Stimulated activated CD8-positive, alpha-beta memory T cell treated with anti-CD3 and anti-CD28 coated beads, Interleukin-15, amount 100 ng/mL, for 4 hours (primary cell): ENCODE measurements at places on chromosomes 11 and 22.

DNA sequence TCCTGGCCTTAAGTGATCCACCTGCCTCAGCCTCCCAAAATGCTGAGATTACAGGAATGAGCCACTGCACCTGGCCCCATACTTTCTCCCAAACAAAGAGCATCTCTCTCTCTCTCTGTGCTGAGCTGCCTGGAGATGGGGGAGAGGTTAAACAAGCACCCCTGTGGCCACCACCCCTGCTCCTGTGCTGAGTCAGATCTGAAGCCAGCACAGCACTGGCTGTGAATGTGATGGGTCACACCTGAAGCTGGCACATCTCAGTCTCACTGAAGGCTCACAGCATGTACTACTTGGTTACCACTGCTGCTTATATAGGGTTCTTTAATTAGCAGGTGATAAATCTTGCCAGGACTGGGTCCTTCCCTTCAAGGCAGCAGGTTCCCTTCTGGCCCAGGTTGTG is 10.8 kb upstream of the WEE1 start:
- DNase-seq: no peak

GRCh38 chr22:42277988-42278776 is 7.7 kb upstream of the TCF20 start:
- no peak for DNase-seq

GRCh38 chr22:43901976-43902643 is 10.3 kb upstream of the PNPLA5 start:
- DNase-seq: no peak

- no peak for DNase-seq
Observed at GRCh38 chr11:21350613-21351012, 681.2 kb downstream of the NELL1 start.

DNA sequence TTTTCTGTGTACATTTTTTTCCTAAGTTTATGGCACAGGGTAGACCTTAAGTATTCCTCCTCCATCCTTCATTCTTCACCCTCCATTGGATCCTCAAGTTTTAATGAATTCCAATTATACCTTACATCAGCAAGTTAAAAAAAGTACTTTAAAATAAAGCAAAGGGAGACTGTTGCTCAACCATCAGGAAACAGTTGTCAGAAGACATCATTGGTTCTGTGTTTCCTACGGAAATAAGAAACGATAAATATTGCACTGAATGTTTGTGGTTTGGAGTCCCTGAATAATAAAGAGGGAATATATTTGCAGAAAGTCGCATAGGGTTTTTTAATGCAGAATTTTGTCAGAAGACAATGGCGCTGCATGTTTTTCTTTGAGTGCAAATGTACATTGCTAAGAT is 28.1 kb upstream of the LDHA start:
- DNase-seq: no peak

DNA sequence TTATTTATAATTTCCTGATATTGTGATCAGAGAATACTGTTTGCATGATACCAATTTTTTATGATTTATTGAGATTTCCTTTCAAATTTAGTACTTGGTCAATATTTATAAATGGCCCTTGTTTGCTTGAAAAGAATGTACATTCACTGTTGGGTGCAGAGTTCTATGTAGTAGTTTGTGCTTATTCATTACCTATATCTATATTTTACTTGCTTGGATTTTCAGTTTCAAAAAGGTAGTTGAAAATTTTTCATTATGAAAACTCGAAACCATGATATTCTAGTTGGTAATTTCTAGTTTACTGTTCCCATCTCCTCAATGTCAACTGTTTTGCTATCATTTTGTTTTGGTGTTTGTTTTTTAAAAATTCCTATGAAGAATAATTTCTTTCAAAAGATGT is 155.7 kb downstream of the AASDHPPT start:
- no peak for DNase-seq

DNA sequence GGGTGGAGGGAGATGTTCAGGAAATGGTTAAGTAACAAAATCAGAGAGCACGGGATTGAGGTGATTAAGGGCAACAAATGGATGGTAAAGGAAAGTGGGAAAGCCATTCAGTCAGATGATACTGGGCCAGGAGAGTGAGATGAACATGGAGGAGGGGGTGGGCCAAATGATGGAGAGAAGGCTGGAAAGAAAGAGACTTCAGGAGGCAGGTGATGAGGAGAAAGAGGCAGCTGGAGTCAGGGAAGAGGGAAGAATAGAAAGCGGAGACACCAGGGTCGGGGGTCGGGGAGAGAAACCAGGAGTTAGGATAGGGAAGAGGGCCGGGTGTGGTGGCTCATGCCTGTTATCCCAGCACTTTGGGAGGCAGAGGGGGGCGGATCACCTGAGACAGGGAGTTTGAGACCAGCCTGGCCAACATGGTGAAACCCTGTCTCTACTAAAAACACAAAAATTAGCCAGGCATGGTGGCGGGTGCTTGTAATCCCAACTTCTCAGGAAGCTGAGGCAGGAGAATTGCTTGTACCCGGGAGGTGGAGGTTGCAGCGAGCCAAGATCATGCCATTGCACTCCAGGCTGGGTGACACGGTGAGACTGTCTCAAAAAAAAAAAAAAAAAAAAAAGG is 4.7 kb upstream of the KDM2A start:
- no peak for DNase-seq

DNA sequence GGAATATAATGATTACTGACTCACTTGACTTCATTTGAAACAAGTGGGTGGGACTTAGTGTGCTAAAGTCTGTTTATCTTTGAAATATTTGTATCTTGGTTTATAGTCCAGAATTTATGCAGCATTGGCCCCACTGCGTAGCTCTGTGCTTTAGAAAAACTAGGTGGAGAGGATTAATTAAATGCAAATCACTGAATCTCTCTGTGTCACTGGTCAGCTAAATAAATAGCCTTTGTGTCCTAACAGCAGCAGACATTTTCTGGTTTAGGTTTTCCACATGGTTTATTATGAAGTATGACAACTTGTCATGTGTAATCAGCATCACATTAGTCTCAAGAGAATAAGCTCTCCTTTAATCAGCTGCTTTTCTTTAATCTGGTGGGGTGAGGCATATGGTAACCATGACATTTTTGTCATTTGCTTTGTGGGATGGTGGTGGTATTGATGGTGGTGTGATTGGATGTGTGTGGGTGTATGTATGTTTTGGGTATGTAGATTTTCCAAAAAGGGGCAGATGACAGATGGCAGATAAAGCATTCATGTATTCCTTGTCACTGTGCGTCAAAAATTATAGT is 33.9 kb downstream of the BCL2L13 start:
- peak; percentile 2 for DNase-seq

DNA sequence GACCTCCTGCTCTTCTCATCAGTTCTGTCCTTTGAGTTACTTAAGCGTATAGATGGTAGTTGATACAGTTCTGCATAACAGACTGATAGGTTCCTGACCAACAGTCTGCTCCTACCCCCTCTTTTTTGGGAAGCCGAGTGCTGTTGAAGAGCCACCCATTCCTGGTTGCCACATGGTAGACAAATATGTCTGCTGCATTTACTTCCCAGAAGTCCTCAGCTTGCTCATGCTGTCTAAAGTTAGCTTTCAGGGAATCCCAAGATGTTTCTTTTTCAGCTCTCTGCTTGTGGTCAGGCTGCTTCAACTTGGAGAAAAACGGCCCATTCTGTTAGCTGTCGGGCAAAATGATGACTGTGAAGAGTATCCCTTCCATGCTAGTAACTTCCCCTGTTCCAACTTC is 48.7 kb downstream of the C22orf31 start:
- no peak for DNase-seq

- DNase-seq: no peak
Observed at GRCh38 chr11:1231396-1232020, 8.6 kb downstream of the MUC5B start.

DNA sequence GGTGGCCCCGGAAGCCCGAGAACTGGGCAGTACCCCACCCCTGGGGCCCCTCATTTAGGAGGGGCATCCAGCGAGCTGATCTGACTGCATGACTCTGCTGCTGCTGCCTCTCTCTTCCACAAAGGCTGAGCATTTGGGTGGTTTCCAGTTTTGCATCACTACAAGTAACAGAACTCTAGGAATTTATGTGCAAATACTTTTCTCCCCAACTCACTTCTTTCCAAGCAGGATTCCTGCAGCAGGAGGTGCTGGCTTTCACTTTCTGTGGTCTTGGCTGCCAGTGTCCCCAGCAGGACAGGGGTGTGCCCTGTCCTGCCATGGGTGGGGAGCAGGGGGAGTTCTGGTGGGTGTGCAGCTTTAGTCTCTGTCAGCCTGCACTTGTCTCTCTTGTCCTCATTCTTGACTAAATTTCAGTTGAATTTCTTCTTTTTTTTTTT is 21.2 kb downstream of the UPB1 start:
- DNase-seq: no peak

GRCh38 chr11:75338516-75339208 is 12.8 kb downstream of the ARRB1 start:
- no peak for DNase-seq

DNA sequence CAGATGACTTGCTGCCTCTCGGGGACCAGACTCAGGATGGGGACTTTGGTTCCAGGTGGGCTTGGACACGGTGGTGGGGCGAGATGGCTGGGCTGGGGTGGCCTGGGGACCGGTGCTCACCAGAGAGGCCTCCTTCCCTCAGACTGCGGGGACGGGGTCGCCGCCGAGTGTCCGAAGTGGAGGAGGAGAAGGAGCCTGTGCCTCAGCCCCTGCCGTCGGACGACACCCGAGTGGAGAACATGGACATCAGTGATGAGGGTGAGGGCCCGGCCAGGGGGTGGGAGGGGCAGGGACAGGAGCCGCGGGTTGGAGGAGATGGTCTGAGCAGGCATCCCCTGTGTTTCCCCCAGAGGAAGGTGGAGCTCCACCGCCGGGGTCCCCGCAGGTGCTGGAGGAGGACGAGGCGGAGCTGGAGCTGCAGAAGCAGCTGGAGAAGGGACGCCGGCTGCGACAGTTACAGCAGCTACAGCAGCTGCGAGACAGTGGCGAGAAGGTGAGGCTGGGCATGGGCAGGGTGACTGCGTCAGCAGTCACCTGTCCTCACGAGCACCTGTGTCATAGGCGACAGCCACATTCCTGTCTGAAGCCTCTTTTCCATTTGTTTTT is 5.9 kb downstream of the SART1 start:
- no peak for DNase-seq

DNA sequence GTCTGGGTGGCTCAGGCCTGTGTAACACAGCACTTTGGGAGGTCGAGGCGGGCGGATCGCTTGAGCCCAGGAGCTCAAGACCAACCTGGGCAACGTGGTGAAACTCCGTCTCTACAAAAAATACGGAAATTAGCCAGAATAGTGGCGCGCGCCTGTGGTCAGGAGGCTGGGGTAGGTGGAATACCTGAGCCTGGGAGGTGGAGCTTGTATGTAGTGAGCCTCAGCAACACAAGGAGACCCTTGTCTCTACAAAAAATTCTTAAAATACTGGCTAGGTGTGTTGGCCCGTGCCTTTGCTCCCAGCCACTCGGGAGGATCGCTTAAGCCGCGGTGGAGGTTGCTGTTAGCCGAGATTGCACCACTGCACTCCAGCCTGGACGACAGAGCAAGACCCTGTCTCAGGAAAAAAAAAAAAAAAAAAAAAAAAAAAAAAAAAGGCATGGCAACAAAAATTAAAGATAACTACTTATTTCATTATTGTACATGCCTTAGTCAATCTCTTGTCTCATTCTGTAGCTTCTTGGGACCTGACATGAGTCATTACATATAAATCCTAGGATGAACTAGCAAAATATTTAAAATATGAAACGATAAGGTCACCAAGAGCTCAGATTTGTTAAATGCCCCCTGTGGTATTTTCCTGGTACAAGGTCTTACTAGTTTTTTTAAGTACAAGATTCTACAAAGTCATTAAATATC is 1.1 kb downstream of the TAF1D start:
- no peak for DNase-seq

- no peak for DNase-seq
Observed at GRCh38 chr11:112516261-112516660, 255.6 kb upstream of the PLET1 start.

DNA sequence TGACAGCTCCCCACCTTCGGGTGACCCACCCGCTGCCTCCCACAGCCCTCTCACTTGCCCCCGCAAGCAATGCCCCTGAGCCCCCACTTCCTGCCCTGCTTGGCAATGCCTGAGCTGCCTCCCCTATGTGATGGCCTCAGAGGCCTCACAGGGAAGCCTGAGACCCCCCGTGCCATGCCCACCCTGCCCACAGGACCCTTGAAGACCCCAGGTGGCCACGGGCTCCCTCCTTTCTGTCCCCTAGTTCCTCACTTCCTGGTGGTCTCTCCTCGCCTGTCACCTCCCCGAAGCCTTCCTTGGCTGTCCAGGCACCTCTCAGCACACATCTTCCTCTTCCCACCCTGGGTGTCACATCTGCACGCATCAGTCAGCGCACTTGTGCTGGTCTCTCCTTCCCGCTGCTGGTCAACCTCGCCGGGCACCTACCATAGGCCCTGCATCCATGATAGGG is 90.5 kb downstream of the BRD1 start:
- DNase-seq: no peak

DNA sequence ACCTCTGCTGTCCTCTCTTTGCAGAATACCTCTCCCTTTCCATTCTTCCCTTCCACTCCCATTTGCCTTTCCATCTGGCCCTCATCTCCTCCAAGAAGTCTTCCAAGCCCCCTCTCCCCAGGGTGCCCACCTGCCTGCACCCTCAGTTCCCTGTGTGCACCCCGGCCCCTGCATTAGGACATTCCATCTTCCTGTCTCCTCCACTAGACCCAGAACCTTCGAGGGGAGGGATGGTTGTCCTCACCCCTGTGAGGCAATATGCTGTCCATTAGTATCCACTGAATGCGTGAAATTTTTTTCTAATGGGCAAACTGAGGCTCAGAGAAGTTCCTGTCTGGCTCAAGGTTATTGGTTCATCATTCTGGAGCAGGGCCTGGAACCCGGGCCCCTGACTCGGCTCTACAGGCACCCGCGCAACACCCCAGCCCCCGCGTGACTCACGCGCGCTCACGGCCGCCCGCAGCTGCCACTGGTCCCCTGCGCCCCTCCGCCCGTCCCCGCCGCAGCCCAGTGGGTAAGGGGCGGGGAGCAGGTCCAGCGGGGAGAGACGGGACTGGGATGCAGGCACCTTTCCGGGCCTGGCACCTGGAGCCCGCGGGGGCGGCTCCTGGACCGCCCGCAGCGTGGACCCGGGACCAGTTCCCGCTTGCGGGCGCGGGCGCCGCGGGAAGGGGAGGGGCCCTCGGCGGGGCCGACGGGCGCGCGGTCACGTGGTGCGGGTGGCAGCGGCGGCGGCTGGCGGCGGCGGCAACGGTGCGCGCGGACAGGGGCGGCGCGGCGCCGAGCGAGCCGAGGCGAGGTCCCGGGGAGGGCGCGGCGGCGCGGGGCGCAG is 7.0 kb downstream of the SEPTIN3 start:
- no peak for DNase-seq

- DNase-seq: no peak
Observed at GRCh38 chr22:37186228-37186996, 1.6 kb downstream of the C1QTNF6 start.

DNA sequence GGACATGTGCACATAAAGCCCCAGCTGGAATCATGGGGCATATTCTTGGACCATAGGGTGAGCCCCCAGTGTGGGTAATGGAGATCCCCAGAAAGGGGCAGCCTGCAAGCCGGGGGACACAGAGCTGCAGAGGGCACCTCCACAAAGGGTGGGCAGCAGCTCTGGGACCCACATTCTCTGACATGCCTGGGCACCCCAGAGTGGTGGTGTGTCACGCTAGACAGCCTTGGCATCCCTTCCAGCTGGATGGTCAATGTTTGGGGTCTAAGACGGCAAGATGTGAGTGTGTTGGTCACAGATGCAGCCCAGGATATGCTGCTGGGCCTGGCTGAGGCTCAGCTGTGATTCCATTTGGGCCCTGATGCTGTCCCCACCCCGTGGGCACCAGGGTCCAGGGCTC is 9.7 kb downstream of the ADORA2A start:
- DNase-seq: no peak

- DNase-seq: no peak
Observed at GRCh38 chr11:4418403-4418802, 24.9 kb upstream of the TRIM21 start.
